Stimulated activated CD4-positive, alpha-beta T cell treated with anti-CD3 and anti-CD28 coated beads, Interleukin-12 subunit alpha, Interleukin-12 subunit beta, amount 100 ng/mL, for 48 hours (primary cell): ENCODE measurements at places on chromosomes 3 and 15.

- DNase-seq = no peak
Observed at GRCh38 chr15:68730976-68731897, 89.5 kb downstream of the ANP32A start.

DNA sequence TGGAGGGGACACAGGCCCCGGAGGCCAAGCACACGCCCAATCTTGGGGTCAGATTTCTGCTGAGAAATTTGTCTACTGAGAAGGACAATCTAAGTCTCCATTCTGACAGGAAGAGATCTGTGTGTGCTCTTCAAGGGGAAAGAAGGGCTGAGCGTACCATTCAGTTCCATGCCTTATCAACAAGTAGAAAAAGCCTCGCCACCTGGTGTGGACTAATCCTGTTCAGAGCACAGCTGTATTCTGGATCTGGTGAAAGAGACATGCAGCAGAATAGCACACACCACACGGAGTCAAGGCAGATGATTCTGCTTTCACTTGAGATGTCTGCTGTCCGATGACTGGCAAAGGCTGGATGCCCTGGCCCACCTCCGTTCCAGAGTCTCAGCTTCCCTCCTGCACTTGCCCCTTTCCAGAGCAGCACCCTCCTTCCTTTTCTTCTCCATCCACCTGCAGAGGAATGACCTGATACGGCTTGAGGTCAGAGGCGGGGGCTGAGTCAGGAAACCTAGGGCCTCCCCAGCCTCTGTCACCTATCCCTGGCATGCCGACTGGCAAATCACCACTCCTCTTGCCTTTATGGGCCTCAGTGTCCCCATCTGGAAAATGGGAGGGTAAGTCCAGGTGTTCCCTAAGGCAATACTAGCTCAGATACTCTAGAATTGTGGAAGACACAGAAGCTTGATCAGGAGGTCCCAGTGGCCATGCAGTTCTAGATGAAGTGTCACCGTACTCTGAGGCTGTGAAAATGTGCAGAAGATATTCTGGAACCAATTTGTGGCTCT, 36.9 kb upstream of the CTSH start:
- no peak for DNase-seq

GRCh38 chr15:77412972-77413698, 6.8 kb downstream of the PEAK1 start:
- no peak for DNase-seq

DNA sequence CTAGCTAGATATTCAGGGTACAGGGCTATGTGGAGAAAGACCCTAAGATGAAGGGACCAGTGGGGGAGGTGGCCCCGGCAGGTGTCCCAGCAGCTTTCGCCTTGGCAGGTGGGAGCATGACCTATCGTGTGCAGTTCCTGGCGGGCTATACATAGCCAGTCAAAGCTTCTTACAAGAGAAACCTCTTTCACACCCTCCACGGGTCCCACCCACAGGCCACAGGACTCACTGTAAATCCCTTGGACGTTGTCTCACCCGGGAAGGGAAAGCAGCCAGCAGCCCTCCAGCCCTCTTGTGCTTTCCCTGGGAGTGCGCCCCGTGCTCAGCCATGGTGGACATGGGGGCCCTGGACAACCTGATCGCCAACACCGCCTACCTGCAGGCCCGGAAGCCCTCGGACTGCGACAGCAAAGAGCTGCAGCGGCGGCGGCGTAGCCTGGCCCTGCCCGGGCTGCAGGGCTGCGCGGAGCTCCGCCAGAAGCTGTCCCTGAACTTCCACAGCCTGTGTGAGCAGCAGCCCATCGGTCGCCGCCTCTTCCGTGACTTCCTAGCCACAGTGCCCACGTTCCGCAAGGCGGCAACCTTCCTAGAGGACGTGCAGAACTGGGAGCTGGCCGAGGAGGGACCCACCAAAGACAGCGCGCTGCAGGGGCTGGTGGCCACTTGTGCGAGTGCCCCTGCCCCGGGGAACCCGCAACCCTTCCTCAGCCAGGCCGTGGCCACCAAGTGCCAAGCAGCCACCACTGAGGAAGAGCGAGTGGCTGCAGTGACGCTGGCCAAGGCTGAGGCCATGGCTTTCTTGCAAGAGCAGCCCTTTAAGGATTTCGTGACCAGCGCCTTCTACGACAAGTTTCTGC, 15.0 kb downstream of the GRK7 start:
- no peak for DNase-seq

DNA sequence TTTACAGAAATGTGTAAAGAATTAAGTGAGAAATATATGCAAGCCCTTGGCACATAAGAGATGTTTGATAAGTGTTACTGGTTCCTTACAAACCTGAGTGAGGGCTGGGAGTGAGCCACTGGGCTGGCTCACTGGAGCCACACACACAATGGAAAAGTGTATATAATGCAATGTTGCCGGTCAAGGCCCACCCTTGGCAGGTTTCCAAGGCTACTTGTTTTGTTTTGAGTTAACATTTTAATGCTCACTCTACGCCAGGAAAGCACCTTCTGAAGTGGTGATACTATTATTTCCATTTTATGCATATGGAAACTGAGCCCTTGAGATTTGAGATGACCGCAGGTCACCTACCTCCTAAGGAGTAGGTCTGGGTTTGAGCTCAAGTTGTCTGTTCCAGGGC, 71.8 kb upstream of the FHIT start:
- no peak for DNase-seq

DNA sequence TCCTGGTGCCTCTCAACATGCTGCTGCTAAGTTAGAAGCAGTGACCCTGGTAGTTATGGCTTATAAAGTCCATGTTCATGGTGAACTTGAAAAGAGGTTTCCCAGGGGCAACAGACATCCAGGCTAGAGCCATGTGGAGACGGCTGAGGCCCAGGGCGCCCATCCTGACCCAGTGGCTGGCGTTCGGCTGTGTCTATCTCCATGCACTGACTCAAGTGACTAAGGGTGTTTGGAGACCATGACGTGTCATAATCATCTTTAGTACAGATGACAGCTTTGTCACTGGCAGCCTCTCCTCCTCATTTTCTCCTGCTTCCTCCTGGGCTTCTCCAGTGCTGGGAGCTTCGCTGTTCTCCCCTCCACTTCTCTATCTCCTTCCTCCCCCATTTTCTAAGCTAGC, 287.4 kb upstream of the LYSMD4 start:
- DNase-seq = no peak
